Ascending aorta (tissue), 2 donors: ENCODE measurements at places on chromosomes 6 and 20.

DNA sequence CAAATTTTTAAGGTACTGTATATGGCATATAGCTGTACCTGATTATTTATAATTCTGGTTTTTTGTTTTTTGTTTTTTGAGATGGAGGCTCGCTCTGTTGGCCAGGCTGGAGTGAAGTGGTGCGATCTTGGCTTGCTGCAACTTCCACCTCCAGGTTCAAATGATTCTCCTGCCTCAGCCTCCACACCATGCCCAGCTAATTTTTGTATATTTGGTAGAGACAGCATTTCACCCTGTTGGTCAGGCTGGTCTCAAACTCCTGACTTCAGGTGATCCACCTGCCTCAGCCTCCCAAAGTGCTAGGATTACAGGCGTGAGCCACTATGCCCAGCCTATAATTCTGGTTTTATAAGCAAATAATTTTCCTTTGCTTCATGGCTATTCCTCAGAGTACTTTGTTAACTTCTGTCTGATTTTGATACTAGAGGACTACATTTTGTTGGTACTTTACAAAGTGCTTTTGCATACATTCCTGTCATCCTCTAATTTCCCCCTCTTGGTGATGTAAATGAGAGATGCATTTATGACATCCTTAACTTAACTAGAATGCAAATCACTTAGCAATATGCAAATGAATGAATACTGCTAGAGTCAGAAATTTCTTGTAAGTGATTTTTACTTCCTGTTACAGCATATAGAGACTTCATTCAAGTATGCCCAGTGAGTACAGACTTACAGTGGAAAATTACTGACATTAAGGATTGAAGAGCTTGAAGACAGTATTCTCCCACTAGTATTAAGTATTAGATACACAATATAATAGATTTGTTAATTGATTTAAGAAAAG lies 35.7 kb upstream of the ARID1B start:
- no peak for DNase-seq

GRCh38 chr6:131600716-131601115 lies 27.3 kb downstream of the MED23 start:
- DNase-seq = no peak

GRCh38 chr6:159255434-159255951 lies 86.3 kb downstream of the FNDC1 start:
- no peak for DNase-seq

- DNase-seq = no peak
These were observed 89.6 kb upstream of the RIN2 start for GRCh38 chr20:19668418-19668817.
